C1 segment of cervical spinal cord (tissue), 14 donors: ENCODE measurements at places on chromosomes 1 and 21.
A peak's percentile ranks its signal among the peaks of the same experiment; 100 is the strongest.

GRCh38 chr1:42490237-42490636, 27.2 kb downstream of the CCDC30 start:
- no peak for DNase-seq

- DNase-seq: peak; percentile 82
These were observed 16.3 kb upstream of the PLCH2 start for GRCh38 chr1:2459757-2460156.

- no peak for DNase-seq
These were observed 2099.8 kb downstream of the MRPL39 start for GRCh38 chr21:23507501-23507900.

DNA sequence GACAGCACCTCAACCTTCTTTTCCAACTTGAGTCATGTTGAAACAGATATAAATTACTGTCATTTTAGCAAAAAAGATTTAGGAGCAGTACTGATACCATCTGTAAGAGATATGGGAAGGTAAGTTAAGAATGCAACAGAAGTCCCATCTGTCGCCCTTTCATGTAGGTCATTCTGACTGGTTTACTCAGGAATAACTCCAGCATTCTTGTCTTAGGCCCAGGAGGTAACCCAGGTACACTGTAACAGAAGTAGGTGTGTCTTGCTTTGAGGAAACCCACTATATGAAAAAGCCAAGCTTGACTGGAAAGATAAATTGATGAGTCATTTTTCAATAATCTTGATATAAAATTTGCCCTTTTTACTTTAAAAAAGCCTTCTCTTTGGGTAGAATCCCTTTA, 35.4 kb downstream of the PGM1 start:
- no peak for DNase-seq

DNA sequence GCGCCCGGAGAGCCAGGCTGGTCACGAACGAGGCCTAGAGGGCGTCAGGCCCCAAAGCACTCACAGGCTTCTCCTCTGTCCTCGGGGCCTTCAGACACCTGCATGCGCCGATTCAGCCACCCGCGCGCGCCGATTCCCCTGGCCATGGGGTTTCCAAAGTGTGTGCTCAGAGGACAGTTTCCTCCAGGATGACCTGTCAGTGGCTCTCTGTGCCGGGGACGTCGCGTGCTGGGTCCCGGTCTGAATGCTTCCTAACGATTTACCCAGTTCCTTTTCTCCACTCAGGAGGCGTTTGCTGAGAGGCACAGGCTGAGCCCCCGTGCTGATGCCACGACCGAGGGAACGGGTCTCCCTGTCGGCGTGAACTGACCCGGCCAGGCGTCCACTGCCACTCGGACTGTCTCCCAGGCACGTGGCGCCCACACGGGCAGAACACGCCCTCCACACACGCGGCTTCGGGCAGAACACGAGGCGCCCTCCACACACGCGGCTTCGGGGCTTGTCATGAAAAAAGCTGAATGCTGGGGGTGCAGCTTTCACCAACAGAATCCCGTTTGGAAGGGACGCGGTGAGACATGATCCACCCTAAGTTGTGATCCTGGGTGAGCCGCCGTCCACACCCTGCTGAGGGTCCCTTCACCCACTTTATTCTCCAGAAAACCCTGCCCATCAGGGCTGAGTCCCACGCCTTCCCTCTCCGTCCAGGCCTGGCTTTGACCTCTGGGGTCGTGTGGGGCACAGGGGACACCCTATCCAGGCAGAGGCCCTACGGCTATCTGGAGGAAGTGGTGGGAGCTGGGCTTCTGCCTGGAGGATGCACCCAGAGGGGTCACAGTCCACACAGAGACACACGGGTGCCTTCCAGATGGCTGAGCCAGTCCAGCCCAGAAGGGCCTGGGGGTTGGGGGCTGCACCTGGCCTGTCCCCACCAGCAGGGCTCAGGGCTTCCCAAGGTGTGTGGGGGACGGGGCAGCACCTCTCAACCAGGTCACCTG, 56.1 kb downstream of the COL6A1 start:
- DNase-seq: no peak

- no peak for DNase-seq
These were observed 28.6 kb downstream of the ZMYND12 start for GRCh38 chr1:42427240-42427639.

GRCh38 chr1:65958561-65959350, 166.1 kb downstream of the PDE4B start:
- no peak for DNase-seq

- DNase-seq: no peak
These were observed 153.2 kb downstream of the TRABD2B start for GRCh38 chr1:47843781-47844557.

DNA sequence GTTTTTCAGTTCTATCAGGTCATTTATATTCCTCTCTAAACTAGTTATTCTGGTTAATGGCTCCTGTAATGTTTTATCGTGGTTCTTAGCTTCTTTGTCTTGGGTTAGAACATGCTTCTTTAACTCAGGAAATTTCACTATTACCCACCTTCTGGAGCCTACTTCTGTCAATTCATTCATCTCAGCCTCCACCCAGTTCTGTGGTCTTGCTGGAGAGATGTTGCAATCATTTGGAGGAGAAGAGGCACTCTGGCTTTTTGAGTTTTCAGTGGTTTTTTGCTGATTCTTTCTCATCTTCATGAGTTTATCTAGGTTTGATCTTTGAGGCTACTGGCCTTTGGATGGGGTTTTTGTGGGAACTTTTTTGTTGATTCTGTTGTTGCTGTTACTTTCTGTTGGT, 213.0 kb downstream of the BRINP2 start:
- no peak for DNase-seq

- DNase-seq: peak; percentile 70
These were observed 21.2 kb downstream of the SLC45A3 start for GRCh38 chr1:205658943-205659581.

GRCh38 chr1:18491168-18491567, 10.4 kb downstream of the KLHDC7A start:
- no peak for DNase-seq

- no peak for DNase-seq
These were observed 440.2 kb downstream of the PTPRU start for GRCh38 chr1:29676496-29676895.

GRCh38 chr21:16838331-16838730, 674.5 kb upstream of the CXADR start:
- DNase-seq: no peak

GRCh38 chr1:206448471-206448870, 21.8 kb upstream of the IKBKE start:
- no peak for DNase-seq

DNA sequence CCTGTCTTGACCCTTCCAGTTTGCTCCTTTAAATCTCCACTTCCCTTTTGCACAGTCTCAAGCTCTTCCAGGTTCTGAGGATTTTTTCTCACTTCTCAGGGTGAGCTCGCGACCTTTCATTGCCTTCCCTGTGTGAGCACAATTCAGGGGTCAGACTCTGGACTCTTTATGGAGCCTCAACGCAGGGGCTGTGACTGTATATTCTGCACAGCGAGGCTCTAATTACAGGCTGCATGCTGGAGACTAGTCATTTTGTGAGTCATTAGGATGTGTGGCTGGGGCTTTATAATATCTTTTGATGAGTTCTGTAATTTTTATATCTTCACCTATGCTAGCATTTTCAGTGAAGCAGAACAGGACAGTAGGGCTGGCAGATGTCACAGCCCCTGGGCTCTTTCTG, 270.7 kb downstream of the KAZN start:
- DNase-seq: no peak

DNA sequence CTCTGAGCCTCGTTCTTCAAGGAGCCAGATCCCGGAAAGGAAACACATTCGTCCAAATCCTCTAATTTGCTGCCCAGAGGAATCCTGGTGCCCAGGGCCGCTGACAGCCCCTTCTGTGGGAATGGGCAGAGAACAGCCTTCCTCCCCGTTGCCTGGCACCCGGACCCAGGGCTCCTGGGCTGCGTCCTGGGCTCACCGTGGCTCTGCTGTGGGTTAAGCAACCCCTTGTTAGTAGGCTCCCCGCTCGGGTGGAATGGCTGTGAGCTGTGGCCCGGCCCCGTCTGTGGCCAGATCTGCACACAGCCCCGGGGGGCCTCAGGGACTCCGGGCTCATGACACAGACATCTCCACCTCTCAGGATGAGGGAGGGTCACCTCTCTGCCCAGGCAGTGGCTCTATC, 122.9 kb upstream of the ARHGEF16 start:
- peak; percentile 17 for DNase-seq

GRCh38 chr1:109773203-109773899, 9.6 kb upstream of the EPS8L3 start:
- DNase-seq: peak; percentile 72

DNA sequence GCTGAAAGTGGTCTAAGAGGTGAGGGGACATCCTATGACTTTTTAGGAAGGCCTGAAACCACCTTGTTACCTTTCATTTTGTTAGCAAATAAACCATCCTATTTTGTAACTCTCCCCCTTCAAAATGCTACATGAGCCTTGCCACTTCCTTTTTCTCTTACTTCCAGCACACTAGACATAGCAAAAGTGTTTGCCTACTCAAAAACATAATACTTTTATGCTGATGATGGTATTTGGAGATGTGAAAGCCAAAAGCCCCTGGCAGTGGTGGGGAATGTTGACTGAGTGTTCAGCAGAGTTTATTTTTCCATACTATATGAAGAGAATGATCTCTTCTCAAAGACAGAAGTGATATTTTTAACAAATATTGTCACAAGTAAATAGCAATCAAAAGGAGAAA, 134.2 kb downstream of the EDEM3 start:
- DNase-seq: no peak

DNA sequence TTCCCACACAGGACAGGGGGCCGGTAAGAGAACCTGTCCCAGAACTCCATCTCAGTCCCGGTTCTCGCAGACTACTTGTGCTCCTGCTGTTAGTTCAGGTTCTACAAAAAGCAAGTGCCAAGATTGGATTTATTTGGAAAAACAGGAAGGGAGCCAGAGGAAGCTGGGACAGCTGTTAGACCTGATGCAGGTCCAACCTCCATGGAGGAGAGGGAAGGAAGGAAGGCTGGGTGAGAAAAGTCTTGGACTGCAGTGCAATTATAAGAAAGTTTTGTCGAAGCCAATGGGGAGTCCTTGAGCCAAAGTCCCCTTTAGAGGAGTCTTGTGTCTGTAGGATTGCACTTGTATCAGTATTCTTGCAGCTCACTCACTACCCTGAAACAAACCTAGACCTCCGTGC, 191.2 kb downstream of the GREM2 start:
- DNase-seq: no peak

DNA sequence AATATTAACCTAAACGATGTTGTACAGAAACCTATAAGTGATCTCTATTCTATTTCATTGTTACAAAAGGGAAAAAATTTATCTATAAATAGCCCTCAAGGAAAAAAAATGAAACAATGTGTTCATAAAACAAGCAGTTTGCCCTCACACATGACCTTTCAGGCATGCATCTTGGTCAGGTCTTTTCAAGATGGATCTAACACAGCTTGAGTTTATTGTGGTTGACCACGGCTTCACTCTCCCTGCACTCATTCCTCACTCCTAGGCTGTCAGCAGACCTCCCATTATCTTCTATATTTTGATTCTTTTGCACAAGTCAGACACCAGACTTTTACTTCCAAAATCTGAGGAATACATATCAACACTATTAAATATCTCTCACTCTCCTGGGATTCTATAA, 544.3 kb downstream of the KCNT2 start:
- DNase-seq: no peak

GRCh38 chr1:30650038-30650967, 73.1 kb downstream of the MATN1 start:
- no peak for DNase-seq

GRCh38 chr21:42388740-42389448, 7.0 kb downstream of the TMPRSS3 start:
- no peak for DNase-seq

DNA sequence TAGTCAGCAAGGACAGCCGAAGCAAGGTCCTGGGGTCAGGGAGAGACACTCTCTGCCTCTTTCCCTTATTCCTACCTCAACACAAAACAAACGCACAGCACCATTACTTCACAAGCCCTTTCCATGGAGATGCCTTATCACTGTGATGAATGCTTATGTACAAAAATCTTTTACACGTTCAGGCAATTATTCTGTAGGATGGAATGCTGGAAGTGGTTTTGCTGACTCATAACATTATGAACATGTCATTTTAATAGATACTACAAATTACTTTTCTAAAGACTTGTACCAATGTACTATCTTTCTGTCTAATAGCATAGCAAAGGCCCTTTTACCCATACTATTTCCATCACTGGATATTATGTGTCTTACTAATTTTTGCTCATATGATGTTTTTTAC, 98.4 kb downstream of the TTLL7 start:
- DNase-seq: no peak

- DNase-seq: peak; percentile 42
These were observed at the start of gene ATP1A1 for GRCh38 chr1:116372651-116373430. ATP1A1 (plus strand) TSS chr1:116373244; CDS start chr1:116373512, 268 bp downstream.

- DNase-seq: no peak
These were observed 36.9 kb downstream of the UMODL1 start for GRCh38 chr21:42107881-42108553.

DNA sequence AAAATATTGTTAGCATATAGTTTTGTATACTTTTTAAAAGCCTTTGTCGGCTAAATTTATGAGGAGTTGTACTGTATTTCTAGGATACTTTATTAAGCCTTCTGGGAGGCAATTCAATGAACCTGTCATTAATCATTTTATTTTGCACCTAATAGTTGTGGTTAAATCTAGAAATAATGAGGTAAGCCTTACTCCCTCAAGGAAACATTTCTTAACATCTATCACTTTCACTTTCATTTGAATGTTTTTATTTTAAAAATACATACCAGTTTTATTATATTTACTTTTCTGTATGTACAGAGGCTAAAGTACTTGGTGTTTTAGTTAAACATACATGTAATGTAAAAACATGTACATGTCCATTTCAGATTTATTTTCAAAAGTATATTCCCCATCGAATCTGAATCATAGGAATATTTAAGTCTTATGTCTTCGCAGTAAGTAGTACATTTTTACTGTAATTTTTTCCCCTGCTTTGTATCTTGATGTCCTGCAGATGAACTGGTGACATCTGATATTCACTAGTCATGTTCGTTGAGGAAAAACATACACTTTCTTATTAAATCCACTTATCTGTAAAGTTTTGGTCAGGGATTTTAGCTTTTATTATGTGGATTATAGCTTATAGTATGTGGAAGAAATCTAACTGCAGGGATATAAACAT, 82.8 kb downstream of the DISP1 start:
- no peak for DNase-seq

- DNase-seq: no peak
These were observed 117.2 kb downstream of the CNIH3 start for GRCh38 chr1:224733027-224733911.

- DNase-seq: no peak
These were observed 51.0 kb downstream of the PGBD5 start for GRCh38 chr1:230375147-230375546.
